Karpas-422 (cell line): ENCODE measurements at places on chromosomes 1 and 21. TPM values are rescaled to one million over a fixed set of nuclear protein-coding genes. Genes with fewer than 3 reads are reported as not detected.
A peak's percentile ranks its signal among the peaks of the same experiment; 100 is the strongest.

DNA sequence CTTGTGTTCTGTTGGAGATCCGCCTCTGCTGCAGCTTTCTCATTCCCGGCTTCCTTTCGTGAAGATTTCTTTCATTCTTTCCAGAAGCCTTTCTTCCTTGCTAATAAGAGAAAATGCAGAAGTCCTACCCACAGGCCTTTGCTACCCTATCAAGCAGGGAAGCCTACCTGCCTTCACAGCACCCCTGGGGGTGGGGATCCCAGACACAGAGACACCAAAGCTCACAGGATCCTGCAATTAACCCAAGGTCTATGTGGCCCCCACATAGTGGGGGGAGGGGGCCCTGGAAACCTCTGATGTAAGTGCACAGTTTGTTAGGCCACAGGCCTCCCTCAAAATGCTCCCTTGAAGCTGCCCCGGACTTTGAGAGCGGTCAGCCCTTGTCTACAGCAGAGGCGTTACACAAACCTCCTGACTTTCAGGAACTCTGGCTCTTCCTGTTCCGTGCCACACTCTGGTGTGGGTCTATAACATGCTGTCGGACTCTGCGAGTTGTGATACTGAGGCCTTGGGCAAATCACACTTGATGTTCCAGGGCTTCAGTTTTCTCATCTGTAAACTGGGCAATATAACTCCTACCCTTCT lies 31.2 kb downstream of the NKAIN1 start:
- no peak overlapping the region for H3K4me3 ChIP-seq
- DNase-seq, result no peak
- no peaks in the 10 kb centered on the region for H3K4me1 ChIP-seq
- no peaks in the 10 kb centered on the region for H3K27me3 ChIP-seq
- no peak overlapping the region for H3K27ac ChIP-seq

DNA sequence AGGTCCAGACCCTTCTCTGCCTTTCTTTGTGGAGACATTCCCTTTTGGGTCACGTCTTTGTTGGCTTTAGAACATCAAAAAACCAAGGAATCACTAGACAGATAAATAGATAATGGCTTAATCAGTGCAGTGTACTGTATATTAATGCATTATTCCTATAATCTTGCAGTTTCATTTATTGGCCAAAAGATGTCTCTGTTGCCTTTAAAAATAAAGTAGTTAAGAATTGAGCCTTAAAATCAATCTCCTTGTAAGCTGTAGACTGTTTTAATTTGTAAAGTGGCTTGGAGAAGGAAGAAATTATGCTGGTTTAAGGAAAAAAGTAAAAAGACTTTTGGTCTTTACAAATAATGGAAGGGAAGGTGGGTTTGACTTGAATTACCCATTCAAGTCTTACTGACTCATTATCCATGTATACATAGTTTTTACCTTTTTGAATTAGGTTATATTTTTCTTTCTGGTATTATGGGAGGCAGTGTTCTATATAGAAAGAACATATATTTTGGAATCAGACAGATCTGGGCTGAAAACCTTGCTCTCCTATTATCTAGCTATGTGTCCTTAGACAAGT lies 84.6 kb downstream of the VPS13D start:
- H3K4me3 ChIP-seq, result no peak overlapping the region
- H3K4me1 ChIP-seq, result no peaks in the 10 kb centered on the region
- H3K36me3 ChIP-seq, result peaks cover 5% of the 10 kb centered on the region; the same call in 1 of the 2 replicates
- no peak overlapping the region for H3K27ac ChIP-seq
- no peaks in the 10 kb centered on the region for H3K27me3 ChIP-seq

GRCh38 chr1:33382661-33383415 lies 48.1 kb downstream of the PHC2 start:
- H3K27ac ChIP-seq, result no peak overlapping the region
- no peaks in the 10 kb centered on the region for H3K27me3 ChIP-seq
- H3K36me3 ChIP-seq, result no peaks in the 10 kb centered on the region
- H3K4me1 ChIP-seq, result peaks cover 23% of the 10 kb centered on the region

DNA sequence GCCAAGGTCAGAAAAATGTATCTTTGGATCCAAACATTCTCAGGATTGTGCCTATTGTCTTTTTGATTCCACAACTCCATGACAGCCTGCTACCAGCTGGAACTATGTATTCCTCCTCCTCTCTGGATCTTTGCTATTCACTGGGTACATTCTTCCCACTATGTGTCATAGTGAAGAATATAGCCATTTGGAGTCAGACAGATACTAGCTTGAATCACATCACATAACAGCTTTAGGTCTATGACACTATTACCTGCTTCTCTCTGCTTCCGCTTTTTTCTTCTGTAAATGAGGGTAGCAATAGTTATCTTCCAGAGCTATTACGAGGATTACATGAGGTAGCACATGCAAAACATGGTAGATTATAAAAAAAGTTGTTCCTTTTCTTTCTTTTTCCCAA lies 5.4 kb upstream of the EXO1 start:
- DNase-seq, result peak; percentile 51
- H3K27ac ChIP-seq, result no peak overlapping the region
- no peaks in the 10 kb centered on the region for H3K36me3 ChIP-seq
- H3K27me3 ChIP-seq, result no peaks in the 10 kb centered on the region

GRCh38 chr1:204206121-204206520 lies 7.7 kb downstream of the GOLT1A start:
- no peaks in the 10 kb centered on the region for H3K4me1 ChIP-seq
- H3K4me3 ChIP-seq, result no peak overlapping the region
- H3K27ac ChIP-seq, result no peak overlapping the region
- DNase-seq, result no peak

GRCh38 chr1:199122532-199123311 lies 483.9 kb downstream of the PTPRC start:
- H3K27ac ChIP-seq, result no peak overlapping the region
- no peaks in the 10 kb centered on the region for H3K36me3 ChIP-seq
- no peak overlapping the region for H3K4me3 ChIP-seq
- H3K27me3 ChIP-seq, result no peaks in the 10 kb centered on the region
- no peaks in the 10 kb centered on the region for H3K4me1 ChIP-seq
- DNase-seq, result no peak

DNA sequence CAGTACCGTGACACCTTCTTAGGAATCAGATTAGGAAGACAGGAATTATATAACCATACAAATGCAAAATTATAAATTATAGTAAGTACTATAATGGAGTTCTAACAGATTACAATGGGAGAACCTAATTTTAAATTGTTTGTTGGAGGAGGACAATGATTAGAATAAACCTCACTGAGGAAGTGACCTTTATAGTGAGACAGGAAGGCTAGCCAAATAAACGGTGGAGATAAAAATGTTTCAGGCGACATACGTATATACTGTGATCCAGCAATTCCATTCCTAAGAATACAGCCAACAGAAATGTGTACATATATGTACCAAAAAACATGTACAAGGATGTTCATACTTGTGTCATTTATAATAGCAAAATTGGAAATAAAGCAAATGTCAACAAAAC lies 15.2 kb downstream of the SYNJ1 start:
- no peak for DNase-seq
- H3K4me3 ChIP-seq, result no peak overlapping the region
- H3K36me3 ChIP-seq, result no peaks in the 10 kb centered on the region
- peaks cover 15% of the 10 kb centered on the region for H3K4me1 ChIP-seq
- H3K27me3 ChIP-seq, result no peaks in the 10 kb centered on the region
- H3K27ac ChIP-seq, result no peak overlapping the region

DNA sequence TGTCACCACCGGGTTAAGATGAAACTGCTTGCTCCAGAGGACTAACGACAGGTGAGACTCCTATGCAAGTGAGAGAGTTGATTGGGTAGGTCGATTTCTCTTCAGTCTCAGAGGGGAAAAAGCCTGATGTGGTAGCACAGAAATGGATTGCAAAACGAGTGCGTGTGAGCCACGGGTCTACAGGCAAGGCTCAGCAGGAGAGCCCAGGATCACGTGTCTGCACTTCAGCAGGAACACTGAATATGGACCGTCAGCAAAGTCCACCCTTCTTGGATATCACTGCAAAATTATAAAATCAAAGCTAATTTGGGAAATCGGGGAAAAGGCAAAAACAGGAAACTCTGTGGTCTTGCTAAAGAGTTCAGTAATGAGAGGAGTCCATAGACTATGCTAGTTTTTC lies 107.7 kb upstream of the ZNF648 start:
- no peaks in the 10 kb centered on the region for H3K4me1 ChIP-seq
- H3K36me3 ChIP-seq, result no peaks in the 10 kb centered on the region
- no peak overlapping the region for H3K4me3 ChIP-seq
- H3K27me3 ChIP-seq, result no peaks in the 10 kb centered on the region

Gene DUSP23
- total RNA-seq, result not detected in 2 replicates

Gene S100A7
- total RNA-seq, result not detected in 2 replicates

Gene CCDC30
- total RNA-seq, result 2.1 and 2.9 TPM in 2 replicates

Gene CACNA1E
- total RNA-seq, result 0.07 TPM in 1 of 2 replicates, not detected in the other

Gene COA6
- total RNA-seq, result 48.9 and 55.0 TPM in 2 replicates
